Activated T-helper 17 cell treated with anti-CD3 and anti-CD28 coated beads, Interleukin-2, amount 50 U/mL, for 72 hours (primary cell): ENCODE measurements at places on chromosomes 12 and 14. TPM values are rescaled to one million over a fixed set of nuclear protein-coding genes. Genes with fewer than 3 reads are reported as not detected.

PDZRN4 gene
- not detected for total RNA-seq

TAC3 gene
- total RNA-seq = 1.5 TPM

ACRBP gene
- 0.78 TPM for total RNA-seq

RTN1 gene
- not detected for total RNA-seq

LRP1-AS gene
- total RNA-seq = not detected

AKAP5 gene
- 1.0 TPM for total RNA-seq

KCNJ8 gene
- total RNA-seq = not detected

INHBC gene
- not detected for total RNA-seq

DNA sequence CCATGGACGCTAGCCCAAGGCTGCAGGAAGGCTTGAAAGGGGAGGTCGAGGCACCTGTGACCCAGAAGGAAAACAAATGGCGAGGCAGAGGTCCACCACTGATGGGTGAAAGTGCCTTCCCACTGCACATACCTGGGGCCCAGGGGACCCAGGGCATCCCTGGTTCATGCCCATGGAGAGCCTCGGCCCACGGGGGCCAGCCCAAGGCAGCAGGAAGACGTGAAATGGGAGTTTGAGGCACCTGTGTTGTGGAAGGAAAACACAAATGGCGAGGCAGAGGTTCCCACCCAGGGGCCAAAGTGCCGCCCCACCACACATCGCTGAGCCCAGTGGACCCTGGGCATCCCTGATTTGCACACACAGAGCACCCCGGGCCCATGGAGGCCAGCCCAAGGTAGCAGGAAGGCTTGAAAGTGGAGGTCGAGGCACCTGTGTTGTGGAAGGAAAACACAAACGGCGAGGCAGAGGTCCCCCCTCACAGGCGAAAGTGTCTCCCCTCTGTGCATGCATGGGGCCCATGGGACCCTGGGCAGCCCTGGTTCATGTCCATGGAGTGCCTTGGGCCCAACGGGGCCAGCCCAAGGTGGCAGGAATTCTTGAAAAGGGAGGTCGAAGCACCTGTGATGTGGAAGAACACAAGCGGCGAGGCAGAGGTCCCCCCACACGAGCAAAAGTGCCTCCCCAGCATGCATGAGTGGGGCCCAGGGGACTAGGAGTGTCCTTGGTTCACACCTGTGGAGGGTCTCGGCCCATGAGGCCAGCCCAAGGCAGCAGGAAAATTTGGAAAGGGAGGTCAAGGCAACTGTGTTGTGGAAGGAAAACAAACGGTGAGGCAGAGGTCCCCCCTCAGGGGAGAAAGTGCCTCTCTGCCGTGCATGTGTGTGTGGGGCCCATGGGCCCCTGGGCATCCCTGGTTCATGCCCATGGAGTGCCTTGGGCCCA is 383.3 kb downstream of the ALG10 start:
- ATAC-seq = no peak

- no peak for ATAC-seq
Observed at GRCh38 chr12:91417650-91418049, 235.0 kb upstream of the DCN start.

- ATAC-seq = no peak
Observed at GRCh38 chr12:105721891-105722290, 391.4 kb downstream of the C12orf75 start.

GRCh38 chr14:78673845-78674244 is 503.7 kb downstream of the NRXN3 start:
- no peak for ATAC-seq

DNA sequence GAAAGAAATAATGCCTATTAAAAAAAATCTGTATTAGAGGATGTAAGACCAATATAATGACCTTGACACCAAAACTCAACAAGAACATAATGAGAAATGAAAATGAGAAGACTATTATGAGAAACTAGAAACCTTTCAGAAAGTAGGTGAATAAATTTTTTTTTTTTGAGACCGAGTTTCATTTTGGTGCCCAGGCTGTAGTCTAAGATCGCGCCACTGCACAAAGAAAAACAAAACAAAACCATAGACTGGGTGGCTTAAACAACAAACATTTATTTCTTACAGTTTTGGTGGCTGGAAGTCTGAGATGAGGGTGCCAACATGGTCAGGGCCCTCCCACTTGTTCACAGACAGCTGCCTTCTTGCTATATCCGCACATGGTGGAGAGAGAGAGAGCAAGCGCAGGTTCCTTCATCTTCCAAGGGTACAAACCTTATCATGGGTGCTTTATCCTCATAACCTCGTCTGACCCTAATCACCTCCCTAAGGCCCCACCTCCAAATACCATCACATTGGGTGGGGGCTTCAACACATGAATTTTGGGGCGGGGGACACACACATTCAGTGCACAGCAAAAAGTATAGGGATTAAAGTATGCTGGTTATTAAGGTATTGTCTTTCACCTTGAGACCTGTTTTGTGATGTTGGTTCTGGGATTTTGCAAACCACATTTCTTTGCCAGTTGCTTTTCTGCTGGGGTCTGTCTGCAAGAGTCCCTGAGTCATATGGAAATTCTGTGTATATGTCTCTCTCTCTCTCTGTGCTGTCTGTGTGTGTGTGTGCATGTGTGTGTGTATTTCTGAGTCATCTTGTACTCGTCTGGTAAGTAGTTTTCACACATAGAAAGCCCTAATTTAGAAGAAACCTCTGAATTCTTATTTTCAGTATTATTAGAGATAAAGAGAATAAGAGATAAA is 26.2 kb downstream of the ZCRB1 start:
- peak; percentile 97 for ATAC-seq

- ATAC-seq = peak; percentile 84
Observed at GRCh38 chr12:42482748-42483520, 106.6 kb downstream of the PRICKLE1 start.

DNA sequence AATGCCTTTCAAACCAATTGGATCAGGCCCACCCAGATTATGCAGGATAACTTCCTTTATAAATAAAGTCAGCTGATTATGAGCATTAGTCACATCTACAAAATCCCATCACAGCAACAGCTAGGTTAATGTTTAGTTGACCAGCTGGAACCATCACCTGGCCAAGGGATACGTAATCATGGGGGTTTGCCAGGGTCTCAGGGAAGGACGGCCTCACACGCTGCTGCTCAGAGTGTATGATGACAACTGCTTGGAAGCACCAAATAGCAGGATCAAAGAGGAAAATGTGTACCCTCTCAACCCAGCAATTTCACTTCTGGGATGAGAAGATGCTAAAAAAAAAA is 162.6 kb downstream of the SLC15A4 start:
- no peak for ATAC-seq

GRCh38 chr12:111085096-111085495 is 164.7 kb upstream of the MYL2 start:
- ATAC-seq = no peak

DNA sequence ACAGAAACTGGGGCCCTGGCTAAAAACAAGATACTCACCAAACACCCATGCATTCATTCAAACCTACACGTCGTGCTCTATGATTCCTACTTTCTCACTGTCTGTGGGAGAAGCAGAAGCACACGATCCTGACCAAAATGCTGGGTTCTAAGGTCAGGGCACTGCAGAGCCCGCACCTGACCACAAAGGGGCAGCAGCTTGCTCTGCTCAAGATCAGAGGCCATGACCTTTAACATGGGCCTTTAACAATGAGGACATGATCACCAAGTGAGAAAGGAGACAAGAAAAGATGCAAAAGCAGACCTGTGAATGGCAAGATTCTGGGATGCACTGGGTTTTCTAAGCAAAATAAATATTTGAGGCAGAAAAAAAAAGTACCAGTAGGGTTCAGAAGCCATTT is 40.1 kb upstream of the VPS33A start:
- ATAC-seq = no peak

GRCh38 chr14:102195446-102195845 is 55.7 kb downstream of the WDR20 start:
- no peak for ATAC-seq

- no peak for ATAC-seq
Observed at GRCh38 chr12:2320841-2321240, 268.1 kb downstream of the CACNA1C start.

- ATAC-seq = no peak
Observed at GRCh38 chr14:54562334-54562733, 4.6 kb upstream of the SAMD4A start.

DNA sequence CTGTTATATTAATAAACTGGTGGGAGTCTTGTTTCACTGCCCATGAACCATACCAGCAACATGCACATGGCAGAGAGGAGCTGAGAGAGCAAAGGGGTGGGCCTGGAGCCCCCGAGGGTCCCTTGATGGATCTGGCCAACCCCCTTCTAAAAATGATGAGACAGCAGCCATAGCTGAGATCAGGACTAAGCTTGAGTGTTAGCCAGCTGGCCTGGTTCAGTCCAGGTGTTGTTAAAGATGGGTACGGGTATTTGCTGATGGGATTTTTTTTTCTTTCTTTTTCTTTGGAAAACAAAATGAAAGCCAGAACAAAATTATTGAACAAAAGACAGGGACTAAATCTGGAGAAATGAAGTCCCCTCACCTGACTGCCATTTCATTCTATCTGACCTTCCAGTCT is 16.0 kb downstream of the PCBP2 start:
- ATAC-seq = no peak

- ATAC-seq = no peak
Observed at GRCh38 chr14:66284346-66284745, 201.8 kb upstream of the CCDC196 start.

DNA sequence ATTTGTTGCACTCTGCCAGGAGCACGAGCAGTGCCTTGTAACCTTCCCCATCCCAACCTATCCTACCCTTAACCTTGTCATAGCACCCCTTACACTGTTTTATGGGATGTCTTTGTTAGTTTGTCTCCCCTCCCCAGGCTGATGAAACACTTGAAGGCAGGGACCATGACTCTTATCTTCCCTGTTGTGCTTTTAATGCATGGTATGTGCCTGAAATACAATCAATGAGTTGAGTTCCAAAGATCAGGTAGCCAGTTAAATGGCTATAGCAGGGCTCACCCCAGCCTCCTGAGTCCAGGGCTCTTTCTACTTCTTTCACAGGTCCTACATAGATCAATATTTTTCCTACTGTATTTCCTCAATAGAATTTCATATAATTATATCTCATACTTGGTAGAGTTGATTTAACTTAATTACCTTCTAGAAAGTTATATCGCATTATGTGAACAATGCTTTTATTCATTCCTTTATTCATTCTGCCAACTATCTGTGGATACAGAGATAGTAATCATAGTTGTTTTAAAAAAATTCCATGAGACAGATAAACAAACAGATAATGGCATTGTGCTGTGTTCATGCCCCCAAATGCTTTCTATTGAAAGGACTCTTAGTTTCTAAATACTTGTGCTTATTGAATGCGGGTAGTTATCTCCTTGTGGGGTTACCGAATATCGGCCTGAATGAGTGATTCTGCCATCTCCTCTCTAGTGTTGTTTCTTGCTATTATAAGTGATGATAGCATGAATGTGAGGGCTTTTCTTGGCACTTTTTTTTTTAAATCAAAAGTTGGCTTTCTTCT is 347.4 kb downstream of the NPAS3 start:
- ATAC-seq = no peak

DNA sequence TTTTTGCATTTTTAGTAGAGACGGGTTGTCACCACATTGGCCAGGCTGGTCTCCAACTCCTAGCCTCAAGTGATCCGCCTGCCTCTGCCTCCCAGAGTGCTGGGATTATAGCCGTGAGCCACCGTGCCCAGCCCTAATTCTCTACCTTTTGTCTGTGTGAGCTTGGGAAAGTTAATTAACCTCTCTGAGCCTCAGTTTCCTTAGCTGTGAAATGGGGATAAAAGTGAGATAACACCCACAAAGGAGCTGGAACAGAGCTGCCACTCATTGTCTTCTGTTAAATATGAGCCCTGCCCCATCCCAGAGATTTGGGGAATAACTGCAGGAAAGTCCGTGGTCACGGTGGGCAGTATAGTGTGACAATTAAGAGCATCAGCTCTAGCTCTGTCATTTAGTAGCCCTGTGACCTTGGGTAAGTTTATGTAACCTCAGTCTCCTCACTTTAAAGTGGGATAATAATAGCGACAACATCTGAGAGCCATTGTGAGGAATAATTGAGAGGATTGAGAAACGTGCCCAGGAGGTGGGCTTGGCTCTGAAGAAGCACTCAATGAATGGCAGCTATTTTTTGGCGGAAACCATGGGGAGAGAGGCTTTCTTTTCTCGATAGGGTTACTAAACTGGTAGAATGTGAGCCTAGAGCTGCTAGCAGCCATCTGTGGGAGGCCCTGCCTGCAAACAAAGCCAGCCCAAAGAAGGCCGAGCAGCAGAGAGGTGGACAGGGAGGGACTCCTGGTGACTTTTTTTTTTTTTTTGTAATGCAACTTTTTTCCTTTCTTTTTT is 60.8 kb upstream of the MED13L start:
- no peak for ATAC-seq

- ATAC-seq = no peak
Observed at GRCh38 chr12:5384015-5384414, 47.9 kb upstream of the NTF3 start.

DNA sequence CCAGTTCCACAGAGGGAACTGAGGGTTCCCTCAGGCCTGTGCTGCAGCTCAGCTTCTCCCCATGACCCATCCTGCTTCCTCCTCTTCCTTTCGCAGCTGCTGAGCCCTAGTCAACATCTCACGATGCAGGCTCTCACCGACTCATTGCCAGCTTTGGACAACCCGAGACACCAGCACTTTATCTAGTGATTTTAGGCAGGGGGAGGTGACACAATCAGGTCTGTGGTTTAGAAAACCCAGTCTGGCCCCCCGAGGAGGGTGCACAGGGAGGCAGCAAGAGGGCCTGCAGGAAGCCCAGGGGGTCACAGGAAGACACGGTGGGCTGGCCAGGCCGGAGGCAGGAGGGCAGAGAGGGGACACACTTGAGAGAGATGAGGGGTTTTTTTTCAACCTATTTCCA is 35.4 kb downstream of the DIO3 start:
- ATAC-seq = no peak

- ATAC-seq = peak; percentile 13
Observed at GRCh38 chr12:92927436-92928281, 1.4 kb downstream of the EEA1 start.

- no peak for ATAC-seq
Observed at GRCh38 chr12:22617630-22618029, 7.3 kb upstream of the ETNK1 start.

DNA sequence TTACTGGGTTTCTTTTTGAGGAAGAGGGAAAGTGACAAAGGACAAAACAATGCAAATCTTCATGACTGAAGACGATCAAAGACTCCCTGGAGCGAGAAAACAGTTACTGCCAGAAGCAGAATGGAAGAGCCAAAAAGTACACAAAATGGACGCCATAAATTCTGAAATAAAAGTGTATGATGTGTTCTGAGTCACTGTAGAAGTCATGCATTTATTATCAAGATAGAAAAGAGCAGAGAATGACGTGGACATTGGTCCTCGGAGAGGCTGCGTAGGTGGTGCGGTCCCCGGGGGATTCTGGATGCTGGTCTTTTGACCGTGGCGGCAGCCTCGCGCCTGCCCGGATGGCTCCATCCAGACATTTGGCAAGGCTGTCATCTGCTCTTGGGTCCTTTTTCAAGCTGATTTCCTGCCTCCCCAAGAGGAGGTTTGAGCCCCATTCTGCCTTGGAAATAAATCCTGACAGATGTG is 52.8 kb downstream of the C14orf132 start:
- no peak for ATAC-seq
